ENCODE measurements at places on chromosomes 1 and 21.

DNA sequence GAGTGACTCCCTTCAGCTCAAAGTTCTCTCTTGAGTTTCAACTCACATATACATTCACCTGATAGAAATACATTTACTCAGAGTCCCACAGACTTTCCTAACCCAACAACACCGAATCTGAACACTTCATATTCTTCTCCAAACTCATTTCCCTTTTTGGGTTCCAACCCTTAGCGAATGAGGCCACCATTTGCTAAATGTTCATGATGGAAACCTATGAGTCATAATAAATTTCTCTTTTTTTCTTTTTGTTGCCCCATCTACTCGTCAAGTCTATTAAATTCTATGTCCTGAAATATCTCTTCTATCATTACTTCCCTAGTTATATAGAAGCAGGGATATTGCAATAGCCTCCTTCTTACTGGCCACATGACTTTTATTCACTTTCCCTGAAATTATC lies 100.1 kb downstream of the HLX start:
- no peak for DNase-seq

DNA sequence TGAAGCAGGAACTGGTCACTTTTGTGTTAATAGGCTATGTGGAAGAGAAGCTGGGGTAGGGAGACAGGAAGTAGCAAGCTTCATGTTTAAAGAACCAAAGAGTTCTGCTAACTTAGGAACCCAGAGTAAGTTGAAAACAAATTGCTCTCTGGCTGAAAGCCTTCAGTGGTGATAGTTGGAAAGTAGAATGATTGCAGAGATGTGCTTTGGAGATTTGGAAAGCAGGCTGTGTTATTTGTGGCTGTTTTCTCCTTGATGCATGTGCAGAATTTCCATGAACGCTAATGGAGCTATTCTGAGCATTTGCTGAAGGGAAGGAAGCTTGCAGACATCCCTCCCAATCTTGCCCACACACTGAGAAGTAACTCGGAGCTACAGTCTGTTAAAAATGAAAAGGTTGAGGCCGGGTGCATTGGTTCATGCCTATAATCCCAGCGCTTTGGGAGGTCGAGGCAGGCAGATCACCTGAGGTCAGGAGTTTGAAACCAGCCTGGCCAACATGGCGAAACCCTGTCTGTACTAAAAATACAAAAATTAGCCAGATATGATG lies 45.7 kb downstream of the TCEANC2 start:
- no peak for DNase-seq

DNA sequence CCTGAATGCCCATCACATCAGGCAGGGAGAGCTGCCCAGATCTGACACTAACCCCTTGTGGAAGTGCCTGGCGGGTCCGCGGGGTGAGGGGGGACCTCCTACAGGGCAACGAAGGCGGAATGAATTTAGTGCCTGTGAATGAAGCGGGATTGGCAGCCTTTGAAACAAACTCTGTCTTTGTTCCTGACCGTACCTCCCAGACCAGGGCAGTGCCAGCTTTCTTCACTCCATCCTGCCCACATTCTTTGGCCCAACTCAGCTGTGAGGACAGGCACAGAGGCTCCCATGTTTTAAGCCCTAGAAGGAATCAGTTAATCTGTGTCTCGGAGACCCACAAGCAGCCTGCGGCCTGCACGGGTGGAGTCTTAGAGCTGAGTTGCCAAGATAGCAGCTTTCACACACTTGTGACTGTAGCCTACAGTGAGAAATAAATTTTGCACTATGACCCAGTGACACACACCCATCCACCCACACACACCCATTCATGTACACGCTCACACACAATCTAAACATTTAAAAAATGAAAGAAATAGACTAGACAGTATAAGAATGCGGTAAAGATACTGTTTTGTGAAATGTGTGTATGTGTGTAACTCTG lies 60.1 kb upstream of the USP24 start:
- DNase-seq: no peak

GRCh38 chr1:65233782-65234181 lies 75.6 kb upstream of the DNAJC6 start:
- no peak for DNase-seq

GRCh38 chr1:220203816-220204215 lies 68.4 kb downstream of the RAB3GAP2 start:
- no peak for DNase-seq

DNA sequence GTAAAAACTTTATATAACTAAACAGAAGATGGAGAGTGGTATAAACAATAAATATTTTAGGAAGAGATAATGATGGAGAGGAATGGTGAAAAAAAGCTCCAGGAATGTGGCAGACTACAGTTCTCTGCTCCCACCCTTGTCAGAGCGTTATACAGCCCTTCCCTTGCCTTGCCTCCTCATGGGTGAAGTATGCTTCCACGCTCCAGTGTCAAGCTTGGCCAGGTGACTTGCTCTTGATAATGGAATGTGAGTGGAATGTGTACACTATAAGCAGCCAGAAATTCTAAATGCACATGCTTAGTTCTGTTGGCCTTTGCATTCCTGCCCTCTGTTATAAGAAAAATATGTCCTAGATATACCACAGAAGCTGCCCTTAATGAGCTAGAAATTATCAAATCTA lies 24.7 kb upstream of the POGK start:
- no peak for DNase-seq

DNA sequence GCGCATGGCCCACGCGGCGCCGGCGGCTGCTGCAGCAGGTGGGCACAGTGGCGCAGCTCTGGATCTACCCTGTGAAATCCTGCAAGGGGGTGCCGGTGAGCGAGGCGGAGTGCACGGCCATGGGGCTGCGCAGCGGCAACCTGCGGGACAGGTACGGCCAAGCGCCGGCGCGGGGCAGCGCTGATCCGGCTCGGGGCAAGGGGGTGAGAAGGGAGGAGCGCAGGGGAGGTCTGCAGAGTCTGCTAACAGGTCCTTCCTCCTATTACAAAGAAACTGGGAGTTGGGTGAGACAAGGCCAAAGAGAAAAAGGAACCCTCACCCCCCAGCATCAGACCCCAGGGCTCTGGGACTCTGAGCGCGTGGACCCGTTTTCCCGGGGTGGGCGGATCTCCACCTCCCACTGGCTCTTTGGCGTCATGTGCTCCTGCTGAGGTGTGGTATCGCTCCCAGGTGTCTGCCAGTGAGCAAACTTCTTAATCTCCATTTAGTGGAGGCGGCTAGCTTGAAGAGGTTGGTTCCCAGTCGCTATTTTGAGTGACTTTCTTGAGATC lies 431 bp downstream of the MTARC1 start:
- DNase-seq: no peak

DNA sequence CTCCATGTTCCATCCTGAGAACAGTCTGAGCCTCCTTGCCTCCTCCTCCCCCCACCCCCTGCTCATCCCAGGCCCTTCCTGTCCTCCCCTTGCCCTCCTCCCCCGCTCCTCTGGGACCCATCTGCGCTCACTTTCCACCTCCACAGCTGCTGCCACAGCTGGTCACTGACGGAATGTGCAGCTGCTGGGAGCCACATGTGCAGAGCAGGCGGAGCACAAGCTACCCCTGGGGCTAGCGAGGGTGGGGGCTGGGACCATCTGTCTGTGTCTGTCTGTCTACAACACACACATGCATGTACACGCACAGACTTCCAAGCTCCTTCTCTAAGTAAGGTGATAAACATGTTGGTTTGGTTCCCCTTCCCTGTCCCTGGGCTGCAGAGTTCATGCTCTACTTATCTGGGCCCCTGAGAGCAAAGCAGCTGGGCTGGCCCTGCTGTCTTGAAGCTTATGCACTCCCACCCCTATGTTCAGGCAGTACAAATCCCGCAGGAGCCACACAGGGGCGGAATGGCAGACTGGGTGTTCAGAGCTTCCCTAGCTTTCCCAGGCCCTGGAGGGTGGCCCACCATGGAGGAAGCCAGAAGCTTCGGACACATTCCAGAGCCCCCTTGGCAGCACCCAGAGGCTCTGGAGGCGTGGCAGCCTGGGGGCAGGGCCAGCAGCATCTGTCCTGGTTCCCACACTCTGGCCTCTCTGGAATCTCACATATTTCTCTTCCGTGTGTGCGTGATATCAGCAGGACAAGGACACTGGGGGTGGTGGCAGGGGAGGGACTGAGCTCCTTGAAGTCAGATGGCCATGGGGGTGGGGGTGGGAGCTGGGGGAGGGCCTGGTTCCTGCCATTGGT lies 7.0 kb upstream of the HEYL start:
- DNase-seq: no peak

GRCh38 chr1:7572654-7573152 lies 198.4 kb upstream of the VAMP3 start:
- DNase-seq: no peak

DNA sequence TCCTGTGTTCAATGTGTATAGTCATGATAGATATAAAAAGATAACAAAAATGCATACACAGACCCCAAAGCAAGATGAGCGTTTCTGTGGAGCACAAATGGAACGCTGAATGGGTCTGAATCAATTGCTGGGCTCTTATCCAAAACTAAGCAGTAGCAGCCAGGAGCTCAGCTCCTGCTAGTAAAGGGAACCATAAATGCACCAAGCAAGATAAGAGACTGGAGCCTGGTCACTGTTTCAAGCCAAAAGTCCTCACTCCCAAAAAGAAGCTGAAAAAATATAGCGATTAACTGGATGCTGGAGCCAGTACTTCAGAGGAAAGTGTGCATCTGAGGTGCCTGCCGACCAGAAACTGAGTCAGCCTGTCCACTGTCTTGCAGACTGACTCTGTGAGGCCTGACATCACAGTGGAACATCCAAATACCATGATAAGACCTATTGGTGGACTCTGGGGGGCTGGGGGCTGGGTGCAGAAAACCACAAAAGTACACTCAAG lies 68.9 kb downstream of the LRRC8C start:
- no peak for DNase-seq

DNA sequence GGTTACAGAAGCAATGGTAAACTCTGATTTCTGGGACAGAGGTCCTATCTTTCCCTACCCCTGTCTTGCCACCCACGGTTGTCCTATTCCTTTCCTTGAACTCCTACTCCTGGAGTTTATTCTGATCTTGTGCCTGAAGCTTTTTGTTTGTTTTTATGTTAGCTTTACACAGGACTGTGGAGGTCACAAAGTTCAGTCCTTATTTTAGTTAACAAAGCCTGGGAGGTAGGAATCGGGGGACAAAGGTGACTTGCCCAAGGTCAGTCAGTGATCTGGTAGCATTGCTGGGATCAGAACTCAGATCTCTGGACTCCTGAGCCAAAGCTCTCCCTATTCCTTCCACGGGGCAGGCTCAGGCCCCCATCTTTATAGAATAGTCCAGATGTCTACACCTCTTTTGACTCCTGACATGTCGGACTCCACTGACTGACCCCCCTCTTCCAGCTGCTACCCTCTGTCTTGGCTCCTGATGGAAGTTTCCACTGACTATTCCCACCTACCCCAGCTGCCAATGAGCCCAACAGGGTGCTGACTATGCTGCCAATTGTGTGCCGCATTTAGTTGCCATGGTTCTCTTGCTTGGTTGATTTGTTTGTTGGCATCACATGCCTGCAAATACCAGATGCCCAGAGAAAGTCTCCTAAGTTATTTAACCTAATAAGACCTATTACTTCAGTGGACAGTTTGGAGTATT lies 9.9 kb downstream of the F5 start:
- DNase-seq: no peak

DNA sequence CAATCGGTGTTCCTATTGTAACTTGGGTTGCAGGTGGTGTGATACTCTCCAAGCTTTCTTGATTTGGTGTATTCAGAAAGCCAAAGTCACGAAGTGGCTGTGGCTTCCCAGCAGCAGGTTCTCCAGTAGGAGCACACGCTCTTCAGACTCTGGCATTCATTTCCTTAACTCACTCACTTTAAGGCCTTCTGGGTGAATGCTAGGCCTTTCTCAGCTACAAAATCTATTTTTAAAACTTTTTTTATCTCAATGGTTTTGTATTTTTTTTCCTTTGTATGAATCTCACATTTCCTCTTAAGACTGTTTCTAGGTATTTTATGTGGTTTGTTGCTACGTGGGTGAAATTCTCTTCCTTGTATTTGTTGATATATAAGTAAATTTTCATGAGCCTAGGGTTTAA lies 22.9 kb upstream of the PKN2 start:
- DNase-seq: no peak
